ENCODE measurements at places on chromosomes 5 and 9.

GRCh38 chr5:178327931-178328711 lies 95.5 kb upstream of the PHYKPL start:
- DNase-seq = no peak

GRCh38 chr9:3768712-3769457 lies 243.1 kb upstream of the RFX3 start:
- DNase-seq = no peak

DNA sequence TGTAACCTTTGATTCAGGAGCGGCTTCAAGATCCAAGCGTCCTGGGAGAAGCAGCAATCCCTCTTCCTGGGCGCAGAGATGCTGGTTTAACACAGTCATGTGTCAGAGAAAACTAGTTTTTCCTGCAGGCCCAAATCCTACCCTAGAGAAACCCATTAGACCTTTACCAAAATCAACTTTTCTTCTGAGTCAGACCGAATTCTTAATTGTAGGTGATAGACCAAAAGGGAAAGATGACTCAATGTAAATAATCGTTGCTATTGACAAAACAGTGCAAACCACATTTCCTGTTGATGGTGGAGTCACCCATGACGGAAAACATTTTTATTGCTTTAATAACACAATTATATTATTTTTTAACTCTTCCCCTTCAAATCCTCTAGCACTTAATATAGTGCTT lies 40.1 kb downstream of the SLC1A1 start:
- no peak for DNase-seq

DNA sequence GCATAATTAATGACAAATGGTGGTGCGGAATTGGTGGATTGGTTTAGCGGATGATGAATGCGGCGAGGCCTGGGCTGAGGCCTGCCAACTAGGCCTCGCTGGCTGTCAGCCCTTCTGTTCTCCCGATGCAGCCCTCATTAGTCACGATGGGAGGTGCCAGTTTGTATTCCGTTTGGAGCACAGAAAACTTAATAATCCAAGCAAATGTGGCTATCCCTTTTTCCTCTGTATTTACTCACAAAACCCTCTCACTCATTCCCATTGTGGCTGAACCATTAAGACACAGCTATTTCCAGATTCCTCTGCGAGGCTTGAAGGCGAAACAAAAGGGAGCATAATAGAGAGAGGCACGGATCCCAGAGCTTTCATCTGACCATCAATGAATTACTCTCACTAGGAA lies 114.3 kb downstream of the MVB12B start:
- no peak for DNase-seq

DNA sequence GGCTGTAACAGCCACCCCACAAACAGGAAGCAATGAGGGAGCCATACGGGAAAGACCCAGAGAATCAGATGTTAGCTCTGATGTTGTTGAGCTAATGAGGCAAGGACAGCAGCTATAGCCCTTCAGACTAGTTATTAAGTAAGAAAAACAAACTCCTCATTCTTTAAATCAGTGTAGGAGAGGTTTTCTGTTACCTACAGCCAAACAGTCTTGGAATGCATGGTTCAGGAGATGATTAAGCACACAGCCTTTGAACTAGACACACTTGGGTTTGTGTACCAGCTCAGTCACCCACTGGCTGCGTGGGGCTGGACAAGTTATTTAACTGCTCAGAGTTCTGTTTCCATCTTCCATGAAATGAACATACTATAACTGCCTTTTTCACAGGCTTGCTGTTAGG lies 68.1 kb downstream of the SPOCK1 start:
- DNase-seq = no peak

- DNase-seq = no peak
These were observed 18.2 kb downstream of the HBEGF start for GRCh38 chr5:140328036-140328764.

DNA sequence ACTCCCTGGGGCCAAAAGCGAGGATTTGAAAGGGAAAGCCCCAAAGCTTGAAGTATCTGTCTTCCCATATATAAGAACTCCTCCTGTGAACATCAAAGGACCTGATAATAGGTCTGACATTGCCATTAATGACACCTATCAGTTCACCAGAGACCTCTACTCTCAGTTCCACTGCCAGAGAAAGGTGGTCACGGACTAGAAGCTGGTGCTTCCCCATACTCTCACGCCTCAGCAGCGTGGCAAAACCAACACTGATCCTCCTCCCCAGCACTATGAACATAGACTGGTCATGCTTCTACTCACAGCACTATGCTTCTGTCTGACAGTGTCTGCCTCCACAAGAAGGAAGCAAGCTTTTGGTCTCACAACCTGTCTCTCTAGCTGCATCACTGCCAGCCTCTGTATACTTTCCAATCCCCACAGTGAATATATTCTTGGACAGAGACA lies 37.9 kb downstream of the NRG2 start:
- DNase-seq = no peak

DNA sequence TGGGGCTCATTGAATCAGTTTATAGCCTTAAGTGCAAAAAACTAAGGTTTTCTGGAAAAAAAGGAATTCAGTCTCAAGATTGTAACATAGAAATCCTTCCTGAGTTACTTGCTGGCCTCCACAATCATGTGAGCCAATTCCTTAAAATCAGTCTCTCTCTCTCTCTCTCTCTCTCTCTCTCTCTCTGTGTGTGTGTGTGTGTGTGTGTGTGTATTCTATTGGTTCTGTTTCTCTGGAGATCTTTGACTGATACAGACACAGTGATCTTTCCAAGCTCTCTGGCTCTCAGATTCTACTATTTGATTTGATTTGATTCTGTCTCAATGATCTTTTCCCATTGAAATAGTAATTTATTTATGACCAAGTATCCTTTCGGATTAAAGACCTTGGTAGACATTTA lies 74.6 kb downstream of the CFAP95 start:
- DNase-seq = no peak

DNA sequence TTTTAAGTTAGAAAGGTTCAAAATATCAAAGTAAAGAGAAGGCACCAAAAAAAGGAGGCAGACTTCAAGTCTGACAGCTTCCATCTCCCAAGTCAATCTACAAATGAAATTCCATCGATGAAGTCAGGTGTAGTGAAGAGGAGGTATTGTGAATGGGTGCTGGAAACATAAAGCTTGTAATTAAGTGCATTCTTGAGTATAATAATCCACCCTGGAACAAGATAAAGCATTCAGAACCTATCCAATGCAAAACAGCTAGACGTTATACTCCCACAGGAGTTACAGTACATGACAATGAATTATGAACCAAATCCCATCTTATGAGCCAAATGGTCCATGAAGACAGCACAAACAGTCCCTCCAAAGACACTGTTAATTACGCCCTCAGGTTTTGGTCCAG lies 22.3 kb downstream of the BNC2 start:
- DNase-seq = no peak
